Neural progenitor cell (in vitro differentiated cells): ENCODE measurements at places on chromosomes 1 and 21. TPM values are rescaled to one million over a fixed set of nuclear protein-coding genes. Genes with fewer than 3 reads are reported as not detected.

The KCNE1 gene
- not detected in 2 replicates for total RNA-seq

The PLA2G2D gene
- total RNA-seq: not detected in 2 replicates

The SLC35F3 gene
- 0.79 and 1.5 TPM in 2 replicates for total RNA-seq

The F5 gene
- not detected in 2 replicates for total RNA-seq

DNA sequence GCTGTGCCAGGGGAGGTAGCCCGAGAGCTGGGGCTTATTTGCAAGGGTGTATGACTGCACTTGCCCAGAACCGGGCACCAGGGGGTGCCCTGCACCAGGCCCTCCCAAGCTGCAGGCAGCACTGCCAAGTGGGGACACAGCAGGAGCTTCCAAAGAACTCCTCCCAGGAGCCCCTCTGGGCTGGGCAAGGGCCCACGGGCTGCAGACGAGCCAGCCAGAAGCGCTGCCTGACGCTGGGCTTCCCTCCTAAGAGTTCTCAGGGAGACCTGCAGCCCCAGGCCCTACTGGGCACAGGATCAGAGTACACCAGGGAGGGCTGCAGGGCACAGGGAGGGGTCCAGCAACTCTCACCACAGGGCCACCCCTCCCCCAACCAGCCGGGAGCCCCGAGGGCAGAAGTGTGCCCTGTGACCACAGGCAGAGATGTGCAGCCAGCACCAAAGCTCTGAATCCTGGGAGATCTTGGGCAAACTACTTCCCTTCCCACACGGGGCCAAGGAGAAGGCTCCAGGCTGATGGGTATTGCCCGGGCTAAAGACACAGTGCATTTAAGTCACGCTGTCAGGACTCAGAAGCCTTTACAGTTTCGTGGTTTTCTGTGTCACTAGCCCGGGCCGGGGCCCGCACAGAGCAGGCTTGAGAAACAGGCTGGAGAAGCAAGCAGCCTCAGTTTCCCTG lies 63.4 kb downstream of the KCNAB2 start:
- no peaks in the 10 kb centered on the region for H3K4me1 ChIP-seq
- no peaks in the 10 kb centered on the region for H3K36me3 ChIP-seq
- no peak overlapping the region for H3K4me3 ChIP-seq
- peak; percentile 66 for DNase-seq
- no peak overlapping the region for H3K27ac ChIP-seq

GRCh38 chr21:44687671-44688070 lies 5.7 kb upstream of the KRTAP12-1 start:
- no peak overlapping the region for H3K4me3 ChIP-seq
- peaks cover 19% of the 10 kb centered on the region for H3K27me3 ChIP-seq
- DNase-seq: no peak

DNA sequence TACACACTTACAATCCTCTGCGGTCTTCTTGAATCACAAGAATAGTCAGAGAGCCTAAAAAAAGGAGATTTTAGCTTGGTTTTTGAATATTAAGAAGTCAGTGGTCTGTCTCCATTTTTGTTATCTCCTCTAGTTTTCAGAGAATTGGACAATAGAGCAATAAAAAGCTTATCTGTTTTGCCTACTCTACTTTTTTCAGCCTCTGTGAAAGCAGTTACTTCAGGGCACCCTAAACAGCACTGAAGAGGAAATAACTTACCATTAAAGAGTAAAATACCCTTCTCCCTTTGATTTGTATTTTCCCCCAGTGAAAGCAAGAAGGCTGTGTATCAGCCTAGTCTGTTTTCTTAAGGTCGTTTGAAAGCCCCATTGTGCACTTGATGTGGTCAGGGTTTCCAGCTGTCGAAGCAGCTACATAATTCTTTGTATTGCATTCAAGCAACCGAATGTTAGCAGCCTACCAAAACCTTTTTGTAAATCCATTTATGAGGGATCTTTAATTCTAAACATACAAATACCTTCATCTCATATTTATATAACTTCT lies 1.0 kb downstream of the NTMT2 start:
- H3K27me3 ChIP-seq: peaks cover 84% of the 10 kb centered on the region
- H3K27ac ChIP-seq: no peak overlapping the region
- no peaks in the 10 kb centered on the region for H3K4me1 ChIP-seq

DNA sequence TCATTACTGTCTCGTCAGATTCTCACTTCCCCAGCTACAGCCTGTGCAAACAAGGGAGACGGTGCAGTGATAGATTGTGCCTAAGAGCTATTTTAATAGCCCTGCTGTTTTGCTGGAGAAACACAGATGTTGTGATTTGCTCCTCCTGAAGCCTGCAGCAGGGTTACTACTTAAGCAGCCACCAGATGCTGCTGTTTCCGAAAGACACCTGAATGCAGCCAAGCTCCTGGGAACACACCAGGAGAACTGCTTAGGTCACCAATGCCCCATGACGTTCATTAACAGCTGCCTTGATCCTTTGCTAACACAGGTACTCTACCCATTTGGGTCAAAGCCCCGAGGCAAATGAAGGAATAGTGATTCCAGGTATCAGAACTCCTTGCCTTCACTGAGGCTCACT lies 411.8 kb upstream of the DAB1 start:
- DNase-seq: peak; percentile 17
- H3K36me3 ChIP-seq: no peaks in the 10 kb centered on the region
- H3K27me3 ChIP-seq: no peaks in the 10 kb centered on the region
- no peak overlapping the region for H3K4me3 ChIP-seq

DNA sequence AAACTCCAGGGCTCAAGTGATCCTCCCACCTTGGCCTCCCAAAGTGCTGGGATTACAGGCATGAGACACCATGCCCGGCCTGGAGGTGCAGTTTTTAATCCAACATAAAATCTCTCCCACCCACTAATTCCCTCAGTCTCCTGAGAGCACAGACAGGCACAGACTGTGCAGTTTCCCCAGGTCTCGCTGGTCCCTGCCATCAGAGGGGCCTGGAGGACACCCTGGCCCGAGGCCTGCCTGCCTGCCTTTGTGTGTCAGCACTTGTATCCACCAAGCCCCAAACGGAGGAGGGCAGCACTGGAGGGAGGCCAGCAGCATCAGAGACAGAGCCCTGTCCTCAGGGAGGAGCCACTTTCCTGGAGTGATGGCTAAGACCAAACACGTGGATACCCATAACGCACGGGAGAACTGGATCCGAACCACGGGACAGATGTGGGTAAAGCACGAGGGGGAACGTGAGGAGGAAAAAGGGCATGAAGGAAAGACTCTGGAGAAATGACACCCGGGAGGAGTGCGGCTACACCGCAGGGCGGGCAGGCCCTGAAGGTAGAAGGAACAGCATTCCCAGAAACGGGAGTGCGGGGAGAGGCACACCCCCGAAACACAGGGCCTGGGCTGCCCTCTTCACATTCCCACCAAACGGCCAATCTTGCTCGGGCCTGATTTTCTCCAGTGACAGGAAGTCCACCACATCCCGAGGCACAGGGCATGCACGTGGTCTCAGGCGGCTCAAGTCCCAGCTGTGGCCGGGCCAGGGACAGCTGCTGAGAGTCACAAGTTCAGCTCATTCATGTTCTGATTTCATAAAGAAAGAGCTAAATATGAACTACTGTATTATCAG lies 29.7 kb downstream of the NPHP4 start:
- no peaks in the 10 kb centered on the region for H3K4me1 ChIP-seq
- H3K4me3 ChIP-seq: no peak overlapping the region
- no peaks in the 10 kb centered on the region for H3K36me3 ChIP-seq
- no peak for DNase-seq
- H3K27ac ChIP-seq: no peak overlapping the region

DNA sequence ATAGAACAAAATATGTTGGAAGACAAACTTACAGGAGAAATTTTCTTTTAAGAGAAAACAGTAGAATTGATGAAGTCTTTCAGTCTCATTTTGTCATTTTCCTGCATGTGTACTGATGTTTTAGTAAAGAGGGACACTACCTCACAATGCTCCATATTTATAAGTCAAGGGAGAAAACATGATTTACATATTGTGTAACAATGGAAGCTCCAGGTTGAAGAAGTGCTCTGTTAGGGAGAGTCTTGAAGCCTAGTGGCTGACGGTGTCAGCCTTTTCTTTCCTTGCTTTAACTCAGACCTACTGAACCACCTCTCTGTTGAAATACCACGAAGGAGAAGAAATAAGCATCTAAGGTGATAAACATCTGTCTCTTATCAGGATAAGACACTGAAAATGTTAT lies 75.0 kb downstream of the C4BPA start:
- no peak overlapping the region for H3K27ac ChIP-seq
- DNase-seq: no peak
- H3K36me3 ChIP-seq: no peaks in the 10 kb centered on the region

DNA sequence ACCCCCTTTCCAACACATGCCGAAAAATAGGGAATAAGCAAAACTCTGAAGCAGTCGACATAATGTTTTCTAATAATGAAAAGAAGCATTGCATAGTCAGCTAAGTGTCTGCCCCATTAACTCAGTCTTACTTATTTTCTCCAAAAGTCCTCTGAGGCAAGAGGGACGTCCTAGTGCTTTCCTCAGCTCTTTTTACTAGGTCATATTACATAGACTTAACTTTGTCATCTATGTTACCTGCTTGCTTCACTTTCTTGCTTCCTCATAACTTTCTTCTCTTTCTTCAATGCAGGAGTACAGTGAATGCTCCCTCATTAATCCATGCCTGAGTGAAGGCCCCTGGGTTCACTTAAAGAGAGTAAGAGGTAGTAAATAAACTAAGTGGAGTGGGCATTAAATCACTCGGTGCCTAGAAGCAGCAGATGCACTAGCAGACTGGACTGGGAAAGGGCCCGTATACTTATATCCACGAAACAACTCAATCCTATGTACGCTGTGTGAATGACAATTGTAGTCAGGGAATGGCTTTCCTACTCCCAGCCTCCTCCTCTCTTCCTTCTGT lies 210.5 kb upstream of the SPAG17 start:
- no peaks in the 10 kb centered on the region for H3K36me3 ChIP-seq
- no peak overlapping the region for H3K27ac ChIP-seq
- H3K4me3 ChIP-seq: no peak overlapping the region

- peak; percentile 62 for DNase-seq
- H3K27ac ChIP-seq: peak overlapping the region; percentile 26
- peak overlapping the region; percentile 27 for H3K4me3 ChIP-seq
- H3K27me3 ChIP-seq: no peaks in the 10 kb centered on the region
- H3K4me1 ChIP-seq: peaks cover 37% of the 10 kb centered on the region
Measured at GRCh38 chr21:31909153-31910073, 36.6 kb downstream of the HUNK start.

- peaks cover 82% of the 10 kb centered on the region for H3K4me1 ChIP-seq
- DNase-seq: no peak
- no peaks in the 10 kb centered on the region for H3K36me3 ChIP-seq
Measured at GRCh38 chr1:10682108-10682445, 114.4 kb downstream of the CASZ1 start.

DNA sequence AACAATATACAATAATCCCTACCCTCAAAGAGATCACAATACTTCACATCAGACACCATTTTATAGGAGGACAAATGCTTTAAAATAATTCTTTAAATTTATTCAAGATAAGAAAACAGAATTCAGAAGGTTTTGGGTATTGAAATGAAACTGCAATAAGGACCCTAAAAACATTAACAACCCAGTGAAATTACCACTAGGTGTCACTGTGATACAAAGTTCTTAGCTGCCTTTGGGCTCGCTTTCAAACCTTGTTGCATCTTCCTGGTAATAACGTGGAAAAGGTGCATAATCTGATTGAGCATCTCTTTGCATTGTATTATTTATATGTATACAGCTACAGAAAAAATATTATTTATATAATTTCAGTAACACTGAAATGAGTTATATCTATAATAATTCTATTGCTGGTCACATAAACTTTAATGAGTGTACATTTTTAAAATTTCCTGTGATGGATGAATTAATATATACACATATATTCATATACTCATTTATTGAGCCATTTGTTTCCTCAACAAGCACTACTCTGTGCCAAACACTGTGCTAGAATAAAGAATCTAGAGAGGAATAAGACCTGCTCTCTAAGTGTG lies 185.2 kb downstream of the FAF1 start:
- H3K36me3 ChIP-seq: no peaks in the 10 kb centered on the region
- no peak overlapping the region for H3K4me3 ChIP-seq
- H3K27ac ChIP-seq: no peak overlapping the region
- peak; percentile 74 for DNase-seq
- no peaks in the 10 kb centered on the region for H3K4me1 ChIP-seq
- H3K27me3 ChIP-seq: no peaks in the 10 kb centered on the region

DNA sequence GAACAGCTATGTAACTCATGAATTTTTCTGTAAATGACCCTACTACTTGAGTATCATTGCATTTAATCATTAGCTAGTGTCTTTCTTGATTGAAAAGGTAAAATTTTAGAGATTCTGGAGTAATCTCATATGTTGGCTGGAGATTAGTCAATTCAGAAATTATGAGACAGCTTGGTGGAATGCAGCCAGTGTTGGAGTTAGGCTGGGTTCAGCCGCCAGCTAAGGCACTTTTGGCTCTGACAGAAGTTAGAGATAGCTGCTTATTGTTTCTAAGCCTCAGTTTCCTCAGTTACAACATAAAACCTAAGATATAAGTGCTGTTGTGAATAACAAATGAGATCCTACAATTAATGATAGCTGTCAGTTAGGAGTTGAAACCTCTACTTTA lies 49.4 kb downstream of the TBCE start:
- no peak overlapping the region for H3K27ac ChIP-seq
- H3K27me3 ChIP-seq: no peaks in the 10 kb centered on the region
- no peak overlapping the region for H3K4me3 ChIP-seq
- no peaks in the 10 kb centered on the region for H3K36me3 ChIP-seq

GRCh38 chr1:28456078-28456477 lies 49.8 kb upstream of the RCC1 start:
- H3K36me3 ChIP-seq: peaks cover 7% of the 10 kb centered on the region
- no peak overlapping the region for H3K27ac ChIP-seq
- H3K4me1 ChIP-seq: no peaks in the 10 kb centered on the region
- DNase-seq: no peak
- H3K4me3 ChIP-seq: no peak overlapping the region
- no peaks in the 10 kb centered on the region for H3K27me3 ChIP-seq

DNA sequence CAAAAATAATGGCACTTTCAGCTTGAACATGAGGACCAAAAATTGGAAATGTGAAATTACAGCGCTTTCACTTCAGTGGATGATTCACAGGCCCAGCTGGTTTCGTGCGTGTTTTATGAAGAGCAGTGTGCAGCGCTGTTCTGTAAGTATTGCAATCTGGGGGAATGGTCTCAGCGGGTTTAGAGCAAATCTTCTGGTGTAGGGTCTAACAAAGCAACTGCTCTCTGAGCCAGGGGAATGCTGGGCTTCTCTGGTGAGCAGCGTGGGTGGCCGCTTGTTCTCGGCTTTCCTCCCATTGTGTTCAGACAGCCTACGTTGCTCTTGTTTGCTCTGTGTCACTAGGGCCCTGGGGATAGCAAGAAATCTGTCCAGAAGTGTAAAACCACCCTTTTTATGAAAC lies 42.4 kb upstream of the GADD45A start:
- H3K27ac ChIP-seq: no peak overlapping the region
- peaks cover 30% of the 10 kb centered on the region for H3K27me3 ChIP-seq
- H3K36me3 ChIP-seq: no peaks in the 10 kb centered on the region
- DNase-seq: peak; percentile 92
- H3K4me1 ChIP-seq: peaks cover 49% of the 10 kb centered on the region

- DNase-seq: no peak
- no peaks in the 10 kb centered on the region for H3K4me1 ChIP-seq
- H3K36me3 ChIP-seq: no peaks in the 10 kb centered on the region
- no peaks in the 10 kb centered on the region for H3K27me3 ChIP-seq
Measured at GRCh38 chr1:1758059-1758621, 20.1 kb downstream of the NADK start.

- peaks cover 11% of the 10 kb centered on the region for H3K4me1 ChIP-seq
- H3K27me3 ChIP-seq: peaks cover 49% of the 10 kb centered on the region
- no peak overlapping the region for H3K27ac ChIP-seq
- H3K36me3 ChIP-seq: no peaks in the 10 kb centered on the region
- DNase-seq: no peak
- H3K4me3 ChIP-seq: no peak overlapping the region
Measured at GRCh38 chr1:213993929-213994328, 6.2 kb downstream of the PROX1 start.

- no peaks in the 10 kb centered on the region for H3K36me3 ChIP-seq
- H3K4me3 ChIP-seq: no peak overlapping the region
- H3K4me1 ChIP-seq: peaks cover 18% of the 10 kb centered on the region
- H3K27ac ChIP-seq: no peak overlapping the region
Measured at GRCh38 chr1:37724575-37724974, 32.3 kb downstream of the CDCA8 start.
